ENCODE measurements at places on chromosomes 2 and 18.

DNA sequence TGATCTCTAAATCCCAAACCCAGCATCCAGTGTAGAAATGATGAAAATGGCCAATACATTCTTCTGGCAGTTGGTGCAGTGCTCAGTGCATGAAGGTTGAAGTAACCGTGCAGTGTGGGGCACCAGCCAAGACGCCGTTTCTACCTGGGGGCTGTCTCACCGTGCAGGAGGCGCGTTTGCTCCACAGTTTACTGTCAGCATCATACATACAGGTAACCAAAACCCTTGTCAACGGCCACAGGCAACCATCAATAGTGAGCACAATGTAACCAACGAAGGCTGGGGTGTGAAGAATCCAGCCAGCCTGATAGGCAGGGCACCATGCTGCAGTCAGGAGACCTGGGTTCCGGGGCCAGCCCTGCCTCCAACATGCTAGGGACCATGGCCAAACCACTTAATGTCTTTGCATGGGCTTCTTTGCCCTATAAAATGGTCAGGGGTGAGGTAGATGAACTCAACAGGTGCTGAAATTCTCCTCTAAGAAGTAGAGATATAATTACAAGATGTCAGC, 127.5 kb upstream of the ID2 start:
- DNase-seq: no peak

- DNase-seq: no peak
Measured at GRCh38 chr2:198259496-198259895, 455.1 kb downstream of the PLCL1 start.

GRCh38 chr2:230949966-230950873, 25.2 kb upstream of the GPR55 start:
- DNase-seq: no peak

- DNase-seq: no peak
Measured at GRCh38 chr2:144211826-144212225, 308.1 kb downstream of the ZEB2 start.

DNA sequence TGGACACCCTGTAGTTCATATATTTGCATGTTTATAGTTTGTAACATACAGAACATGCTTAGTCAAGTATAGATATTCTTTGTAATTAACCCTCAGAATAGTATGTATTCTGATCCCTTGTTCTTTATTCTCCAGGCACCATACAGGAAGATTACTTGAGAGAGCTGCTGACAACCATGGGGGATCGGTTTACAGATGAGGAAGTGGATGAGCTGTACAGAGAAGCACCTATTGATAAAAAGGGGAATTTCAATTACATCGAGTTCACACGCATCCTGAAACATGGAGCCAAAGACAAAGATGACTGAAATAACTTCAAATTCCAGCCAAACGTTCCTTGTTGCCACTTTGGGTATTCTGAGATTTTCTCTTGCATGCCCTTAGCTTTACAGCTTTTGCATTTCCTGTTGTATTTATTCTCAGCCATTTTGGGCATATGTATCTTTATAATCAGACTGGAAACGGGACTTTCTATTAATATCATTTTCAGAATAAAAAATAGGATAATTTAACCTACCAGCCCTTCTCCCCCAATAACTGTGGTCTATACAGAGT, 6.2 kb upstream of the MYL12B start:
- no peak for DNase-seq

DNA sequence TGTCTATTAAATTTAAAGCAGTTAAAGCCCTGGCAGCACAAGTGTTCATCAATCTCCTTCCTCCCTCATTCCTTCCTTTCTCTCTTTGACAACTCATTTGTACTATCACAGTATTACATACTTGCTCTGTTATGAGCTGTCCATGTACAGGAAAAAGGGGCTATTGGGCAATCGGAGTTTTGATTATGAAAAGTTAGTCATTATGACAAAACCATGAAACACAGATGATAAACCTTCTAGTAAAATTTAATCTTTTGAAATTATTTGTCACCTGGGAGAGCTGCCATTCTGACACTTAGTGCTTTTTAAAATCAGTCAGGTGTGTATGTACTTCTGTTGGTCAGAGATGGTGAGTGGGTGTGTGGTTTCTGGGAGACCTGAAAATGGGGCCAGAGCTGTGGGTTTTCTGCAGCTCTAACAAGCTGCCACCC, 39.4 kb downstream of the MAP4K4 start:
- DNase-seq: no peak

DNA sequence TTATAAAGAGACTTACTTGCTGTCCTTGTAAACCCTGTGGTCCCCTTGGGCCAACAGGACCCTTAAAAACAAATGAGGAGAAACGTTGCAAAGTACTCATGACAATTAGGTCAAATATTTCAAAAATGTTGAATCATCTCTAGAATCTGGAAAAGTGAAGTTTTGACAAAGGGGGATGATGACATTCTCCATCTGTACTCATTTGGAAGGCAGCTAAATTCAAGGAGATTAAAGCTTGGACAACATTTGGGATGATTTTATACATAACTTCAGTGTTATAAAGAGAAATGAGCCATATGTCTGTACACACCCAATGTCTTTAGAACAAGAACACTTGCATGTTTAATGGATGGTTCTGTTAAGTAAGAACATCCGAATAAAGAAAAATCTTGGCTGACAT, 92.9 kb downstream of the COL5A2 start:
- no peak for DNase-seq

GRCh38 chr18:61335684-61336555, 2.7 kb downstream of the CDH20 start:
- DNase-seq: no peak

DNA sequence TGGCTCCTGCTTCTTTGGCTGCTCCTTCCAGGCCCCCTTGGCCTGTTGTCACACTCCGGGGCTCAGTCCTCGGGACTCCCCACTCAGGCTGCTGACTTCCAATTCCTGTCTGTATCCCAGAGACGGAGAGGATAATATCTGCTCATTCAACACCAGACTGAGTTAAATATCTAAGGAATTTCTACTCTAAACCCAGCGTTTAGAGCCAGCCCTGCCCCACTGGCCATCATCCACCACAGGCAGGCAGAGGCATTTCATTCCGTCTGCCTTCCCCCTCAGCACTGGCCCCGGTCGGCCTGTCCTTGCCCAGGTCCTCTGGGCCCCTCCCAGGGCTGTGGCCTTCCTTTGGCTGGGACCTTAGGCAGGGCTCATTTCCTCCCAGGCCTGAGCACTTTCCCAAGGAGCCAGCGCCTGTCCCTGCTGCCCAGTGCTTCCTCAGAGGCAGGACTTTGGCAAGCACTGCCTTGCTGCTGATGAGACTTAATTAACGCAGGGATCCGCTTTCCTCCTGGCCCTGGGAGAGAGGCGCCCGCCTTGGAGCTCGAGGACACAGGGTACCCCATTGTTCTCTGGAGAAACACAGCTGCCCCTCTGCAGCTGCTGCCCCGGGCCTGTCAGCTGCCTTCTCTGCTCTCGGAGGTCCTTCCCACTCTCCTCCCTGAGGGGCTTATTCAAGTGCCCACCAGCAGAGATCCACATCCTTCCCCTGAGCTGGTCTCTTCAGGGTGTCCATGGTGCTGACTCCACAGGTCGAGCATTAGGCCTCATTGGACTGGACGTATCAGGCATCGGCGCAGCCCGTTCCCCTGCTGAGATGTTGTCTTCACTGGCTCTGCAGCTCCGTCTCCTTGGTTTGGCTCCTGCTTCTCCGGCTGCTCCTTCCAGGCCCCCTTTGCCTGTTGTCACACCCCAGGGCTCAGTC, 42.8 kb downstream of the ATOH8 start:
- DNase-seq: no peak

- DNase-seq: no peak
Measured at GRCh38 chr2:175734686-175735085, 267.4 kb downstream of the LNPK start.

DNA sequence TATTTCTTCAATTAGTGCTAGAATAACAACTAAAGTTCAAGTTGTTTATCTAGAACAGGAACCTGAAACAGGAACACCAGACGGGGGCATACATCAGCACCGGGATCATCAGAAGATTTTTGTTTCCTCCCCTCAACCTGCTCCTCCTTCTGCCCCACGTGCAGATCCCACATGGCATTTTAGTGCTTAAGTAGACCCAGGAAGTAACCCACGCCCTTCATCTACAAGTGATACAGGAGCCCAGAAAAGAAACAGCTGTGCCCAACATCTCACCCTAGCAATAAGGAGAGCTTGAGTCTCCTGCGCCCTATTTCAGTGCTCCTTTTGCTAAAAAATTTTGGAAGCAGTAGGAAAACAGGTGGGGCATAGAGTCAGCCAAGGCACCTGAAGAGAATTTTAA, 5.2 kb downstream of the ZNF385B start:
- DNase-seq: no peak

DNA sequence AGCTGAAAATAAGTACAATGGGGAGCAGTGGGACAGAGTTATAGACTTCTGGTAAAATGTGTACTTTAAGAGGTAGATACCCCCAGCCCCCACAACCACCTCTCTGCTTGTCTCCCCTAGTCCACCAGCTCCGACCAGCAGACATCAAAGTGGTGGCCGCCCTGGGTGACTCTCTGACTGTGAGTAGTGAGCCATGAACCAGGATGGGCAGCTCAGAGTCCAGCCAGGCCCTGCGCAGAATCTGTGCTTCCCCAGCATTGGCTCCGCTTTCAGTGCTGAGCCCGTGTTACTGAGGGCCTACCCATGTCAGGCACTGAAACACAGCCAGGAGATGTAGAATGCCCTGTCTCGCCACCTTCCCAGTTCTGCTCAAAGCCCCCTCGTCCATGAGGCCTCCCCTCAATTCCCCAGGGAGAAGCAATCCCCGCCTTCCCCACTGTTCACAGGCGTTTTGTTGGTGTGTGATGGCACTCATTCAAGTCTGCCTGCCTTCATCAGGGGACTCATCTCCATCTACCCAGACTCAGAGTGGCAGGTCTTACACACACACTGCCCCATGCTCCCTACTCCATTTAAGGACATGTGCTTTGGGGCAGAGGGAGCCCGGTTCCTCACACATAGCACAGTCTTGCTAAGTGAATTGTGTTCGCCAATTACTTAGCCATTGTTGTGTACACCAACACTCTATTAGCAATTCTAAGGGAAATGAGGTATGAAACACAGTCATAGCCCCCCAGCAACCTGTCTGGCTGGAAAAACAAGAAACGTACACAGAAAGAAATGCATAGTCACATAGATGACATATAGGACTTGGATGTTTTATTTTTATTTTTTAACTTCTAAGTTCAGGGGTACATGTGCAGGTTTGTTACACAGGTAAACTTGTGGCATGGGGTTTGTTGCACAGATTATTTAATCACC, 122.6 kb downstream of the PLB1 start:
- no peak for DNase-seq

GRCh38 chr2:108552566-108552965, 18.3 kb downstream of the LIMS1 start:
- no peak for DNase-seq

DNA sequence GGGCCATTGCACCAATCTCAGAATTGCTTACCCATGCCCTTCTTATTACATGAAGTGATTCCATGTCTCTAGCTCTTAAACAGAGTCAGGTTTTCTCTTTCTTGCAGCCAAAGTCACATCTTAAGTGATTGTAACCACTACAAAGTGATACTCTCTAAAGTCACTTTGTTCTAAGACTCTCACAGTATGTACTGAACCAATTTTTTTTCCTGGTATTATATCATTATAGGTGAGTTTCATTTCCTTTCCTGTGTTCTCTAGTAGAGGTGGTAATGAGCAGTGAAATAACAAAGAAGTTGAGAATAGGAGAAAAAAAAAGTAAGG, 66.3 kb upstream of the DARS1 start:
- DNase-seq: no peak

- no peak for DNase-seq
Measured at GRCh38 chr2:3208179-3208578, 169.4 kb downstream of the EIPR1 start.

GRCh38 chr2:187686416-187687024, 132.3 kb upstream of the TFPI start:
- no peak for DNase-seq

- DNase-seq: no peak
Measured at GRCh38 chr2:107615039-107615438, 211.7 kb upstream of the RGPD4 start.

GRCh38 chr2:1947316-1947715, 203.0 kb upstream of the PXDN start:
- DNase-seq: no peak

- no peak for DNase-seq
Measured at GRCh38 chr2:15263976-15264685, 297.0 kb downstream of the NBAS start.

DNA sequence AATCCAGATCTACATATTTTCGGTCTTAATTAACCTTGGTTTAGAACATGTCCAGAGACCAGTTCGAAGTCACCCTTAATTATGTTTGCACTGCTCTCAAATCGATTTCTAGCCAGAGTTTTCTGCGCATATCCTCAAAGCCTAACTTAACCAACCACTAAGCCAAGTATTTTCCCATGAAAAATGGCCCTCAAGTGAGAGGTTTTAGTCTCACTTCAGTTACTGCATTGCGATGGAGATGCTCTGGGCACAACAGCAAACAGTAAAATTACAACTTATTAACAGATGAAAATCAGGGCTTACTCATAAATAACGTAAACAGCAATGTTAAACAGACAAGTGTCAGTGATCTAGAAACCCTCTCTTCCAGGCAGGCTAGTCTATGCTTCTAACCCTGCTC, 4.5 kb downstream of the RTN4 start:
- no peak for DNase-seq

GRCh38 chr2:101125808-101126207, 25.4 kb downstream of the TBC1D8 start:
- no peak for DNase-seq
